Activated CD4-positive, alpha-beta T cell treated with anti-CD3 and anti-CD28 coated beads, Interleukin-2, amount 50 U/mL, for 1 hour (primary cell): ENCODE measurements at places on chromosomes 7 and 10.

- DNase-seq = no peak
Measured at GRCh38 chr7:39265641-39266591, 288.2 kb downstream of the POU6F2 start.

DNA sequence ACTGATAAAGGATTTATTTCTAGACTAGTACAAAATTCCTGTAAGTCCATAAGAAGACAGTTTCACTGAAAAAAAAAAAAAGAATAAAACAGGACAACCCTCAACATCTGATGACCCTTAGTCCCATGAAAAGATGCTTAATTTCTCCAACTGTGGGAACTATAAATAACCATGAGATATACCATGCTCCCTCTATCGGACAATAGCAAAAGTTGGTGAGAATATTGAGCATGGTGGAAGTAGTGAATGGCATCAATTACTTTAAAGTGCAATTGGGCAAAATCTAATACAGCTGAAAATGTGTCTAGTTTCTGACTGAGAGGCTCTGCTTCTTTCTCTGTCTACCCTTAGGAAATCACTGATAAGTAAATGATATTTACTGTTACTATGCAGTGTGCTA, 348.8 kb downstream of the SUGCT start:
- no peak for DNase-seq

DNA sequence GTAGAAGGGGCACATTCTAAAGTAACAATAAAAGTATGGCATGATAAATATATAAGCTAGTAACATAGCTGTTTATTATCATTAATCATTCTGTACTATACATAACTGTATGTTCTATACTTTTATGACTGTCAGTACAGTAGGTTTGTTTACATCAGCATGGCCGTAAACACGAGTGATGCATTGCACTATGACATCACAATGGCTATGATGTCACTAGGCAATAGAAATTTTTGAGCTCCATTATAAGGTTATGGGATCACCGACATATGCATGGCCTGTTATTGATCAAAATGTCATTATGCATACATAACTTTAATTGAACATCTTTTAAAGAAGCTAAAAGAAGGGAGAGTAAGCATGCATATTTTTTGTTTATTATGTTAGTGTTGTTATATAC, 200.1 kb upstream of the SHH start:
- no peak for DNase-seq

GRCh38 chr10:42941790-42942189, 135.1 kb upstream of the RET start:
- DNase-seq = no peak

- DNase-seq = no peak
Measured at GRCh38 chr10:78904196-78904595, 164.6 kb upstream of the ZMIZ1 start.

- DNase-seq = no peak
Measured at GRCh38 chr10:36462194-36462593, 663.2 kb upstream of the ANKRD30A start.

DNA sequence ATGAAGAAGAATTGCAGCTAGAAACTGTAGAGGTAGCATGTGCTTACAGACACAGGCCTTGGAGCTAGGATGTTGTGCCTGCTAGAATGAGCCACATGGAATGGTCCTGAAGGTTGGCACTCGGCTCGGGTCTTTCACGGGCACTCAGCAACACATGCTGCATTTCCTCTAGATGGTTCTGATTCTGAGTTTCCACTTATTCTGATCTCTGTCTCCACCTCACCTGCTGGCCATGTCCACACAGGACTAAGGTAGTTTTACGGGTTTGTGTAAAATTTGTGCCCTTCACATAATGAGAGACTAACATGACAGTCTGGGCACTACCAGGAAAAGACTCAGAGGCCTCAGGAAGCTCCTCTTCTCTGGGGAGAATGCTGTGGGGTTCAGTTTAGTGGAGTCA, 444.8 kb upstream of the MKI67 start:
- DNase-seq = no peak

GRCh38 chr10:126001576-126001975, 105.2 kb downstream of the FANK1 start:
- no peak for DNase-seq

DNA sequence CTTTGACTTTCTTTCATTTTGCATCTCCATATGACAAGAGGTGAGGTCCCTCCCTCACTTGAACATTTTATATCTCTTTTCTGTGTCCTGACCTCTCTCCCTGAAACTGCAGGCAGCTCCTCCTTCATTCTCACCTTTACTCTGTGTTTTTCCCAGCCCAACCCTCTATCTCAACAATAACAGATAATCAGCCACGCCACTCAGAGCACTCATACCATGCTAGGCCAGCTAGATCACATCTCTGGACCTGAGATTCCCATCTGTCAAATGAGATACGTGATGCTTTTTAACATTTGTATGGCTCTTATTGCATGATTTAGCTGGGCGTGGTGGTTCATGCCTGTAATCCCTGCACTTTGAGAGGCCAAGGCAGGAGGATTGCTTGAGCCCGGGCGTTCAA, 63.1 kb upstream of the PDCD4 start:
- DNase-seq = no peak

GRCh38 chr7:98565103-98565502, 52.0 kb upstream of the NPTX2 start:
- no peak for DNase-seq

GRCh38 chr7:114647518-114647917, 232.9 kb downstream of the FOXP2 start:
- DNase-seq = no peak
